ENCODE measurements at places on chromosomes 11 and 22. TPM values are rescaled to one million over a fixed set of nuclear protein-coding genes. Genes with fewer than 3 reads are reported as not detected.

GRCh38 chr11:6481924-6482275 lies 599 bp downstream of the TIMM10B start:
- DNase-seq: no peak

GRCh38 chr11:128405714-128406662 lies 181.4 kb downstream of the ETS1 start:
- no peak for DNase-seq

- DNase-seq: no peak
Measured at GRCh38 chr11:130171534-130171933, 12.0 kb downstream of the ST14 start.

- DNase-seq: no peak
Measured at GRCh38 chr11:97965849-97966646, 1054.7 kb upstream of the CNTN5 start.

DNA sequence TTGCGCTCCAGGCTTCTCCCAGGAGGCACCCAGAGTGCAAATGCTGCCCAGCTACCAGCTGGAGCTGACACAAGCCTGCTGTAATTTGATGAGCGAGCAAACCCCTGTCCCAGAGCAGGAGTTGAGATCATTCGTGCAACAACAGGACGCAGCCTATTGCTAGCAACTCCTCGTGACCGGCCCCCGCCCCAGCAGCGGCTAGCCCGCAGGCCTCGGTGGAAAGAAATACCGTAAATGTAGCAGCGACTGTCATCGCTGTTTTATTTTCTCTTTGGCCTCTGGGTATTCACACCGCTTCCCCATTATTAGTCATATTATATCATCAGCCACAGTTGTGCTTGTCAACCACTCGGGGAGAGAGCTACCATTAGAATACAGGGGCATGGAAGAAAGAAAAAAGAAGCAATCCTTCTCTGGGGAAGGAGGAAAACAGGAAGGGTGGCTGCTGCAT lies 59.2 kb upstream of the ATXN10 start:
- DNase-seq: peak; percentile 82

Gene GUCD1
- total RNA-seq: 291 TPM

All from Right ventricle myocardium superior (tissue), 1 donor.